ENCODE measurements at places on chromosomes 11 and 22.

- peak within 1 kb of the TSS; percentile 89 for H3K4me3 ChIP-seq
- no peaks in the 10 kb centered on the region for H3K27me3 ChIP-seq
- peaks cover 21% of the 10 kb centered on the region for H3K4me1 ChIP-seq
- peak within 1 kb of the TSS; percentile 87 for H3K27ac ChIP-seq
- H3K36me3 ChIP-seq, result no peaks in the 10 kb centered on the region
These were observed at the start of gene MAPK1 for GRCh38 chr22:21867528-21868266. Gene MAPK1, minus strand, starts transcription at chr22:21867645. Its CDS starts 205 bp downstream, at chr22:21867440.

- no peak for DNase-seq
- H3K27ac ChIP-seq, result no peak overlapping the region
- no peaks in the 10 kb centered on the region for H3K36me3 ChIP-seq
- H3K4me1 ChIP-seq, result no peaks in the 10 kb centered on the region
These were observed 312.2 kb downstream of the BRD1 start for GRCh38 chr22:49515475-49515874.

- no peaks in the 10 kb centered on the region for H3K4me1 ChIP-seq
- H3K36me3 ChIP-seq, result peaks cover 35% of the 10 kb centered on the region
- H3K4me3 ChIP-seq, result peak within 1 kb of the TSS; percentile 50
- peak within 1 kb of the TSS; percentile 66 for H3K27ac ChIP-seq
- peak; percentile 39 for DNase-seq
- no peaks in the 10 kb centered on the region for H3K27me3 ChIP-seq
These were observed at the start of gene FERMT3 for GRCh38 chr11:64206457-64207255. Gene FERMT3, plus strand, starts transcription at chr11:64206721. Its CDS starts 644 bp downstream, at chr11:64207365.

DNA sequence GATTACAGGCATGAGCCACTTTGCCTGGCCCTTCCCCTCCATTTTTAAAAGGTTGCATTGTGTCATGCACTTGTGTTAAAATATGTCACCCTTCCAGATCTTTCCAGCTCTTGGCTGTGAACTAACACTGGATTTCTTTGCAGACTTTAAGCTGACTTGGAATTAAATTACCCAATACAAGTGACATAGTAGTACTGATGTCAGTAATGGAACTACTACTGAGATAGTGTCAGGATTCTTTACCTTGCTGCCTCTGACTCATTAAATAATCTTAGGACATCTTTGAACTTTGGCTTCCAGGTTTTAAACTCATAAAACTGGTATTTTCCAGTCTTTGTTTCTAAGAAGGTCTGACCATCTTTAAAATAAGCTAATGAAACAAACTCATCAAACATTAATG, 51.8 kb upstream of the OR4B1 start:
- peaks cover 3% of the 10 kb centered on the region for H3K36me3 ChIP-seq
- H3K27ac ChIP-seq, result no peak overlapping the region
- no peaks in the 10 kb centered on the region for H3K27me3 ChIP-seq
- no peak for DNase-seq

GRCh38 chr22:42265321-42265720, 5.1 kb downstream of the TCF20 start:
- DNase-seq, result no peak
- no peaks in the 10 kb centered on the region for H3K4me1 ChIP-seq
- no peak overlapping the region for H3K27ac ChIP-seq
- no peaks in the 10 kb centered on the region for H3K36me3 ChIP-seq

DNA sequence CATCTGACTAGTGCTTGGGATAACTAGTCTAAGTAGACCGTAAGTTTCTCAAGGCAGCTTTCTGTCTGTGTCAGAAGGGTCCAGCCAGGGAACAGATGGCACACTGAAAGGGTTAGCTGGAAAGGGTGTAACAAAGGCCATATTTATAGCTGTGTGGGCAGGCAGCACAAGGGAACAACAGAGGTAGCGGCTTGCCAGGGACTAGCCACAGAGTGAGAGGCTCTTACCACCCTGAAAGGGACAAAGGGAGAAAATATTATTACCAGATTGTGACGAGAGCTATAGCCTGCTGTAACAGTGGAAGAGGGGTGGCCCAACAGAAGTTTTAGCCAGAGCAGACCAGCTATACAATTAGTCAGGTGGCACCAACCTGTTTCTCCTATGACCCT, 129.4 kb downstream of the CCDC34 start:
- H3K4me3 ChIP-seq, result no peak overlapping the region
- no peak overlapping the region for H3K27ac ChIP-seq
- DNase-seq, result no peak
- H3K36me3 ChIP-seq, result no peaks in the 10 kb centered on the region
- no peaks in the 10 kb centered on the region for H3K27me3 ChIP-seq
- no peaks in the 10 kb centered on the region for H3K4me1 ChIP-seq

- DNase-seq, result no peak
- no peaks in the 10 kb centered on the region for H3K27me3 ChIP-seq
- H3K4me3 ChIP-seq, result no peak overlapping the region
- no peaks in the 10 kb centered on the region for H3K36me3 ChIP-seq
These were observed 31.6 kb upstream of the ARHGAP32 start for GRCh38 chr11:129223701-129224149.

- no peaks in the 10 kb centered on the region for H3K4me1 ChIP-seq
- no peak overlapping the region for H3K4me3 ChIP-seq
- H3K27me3 ChIP-seq, result no peaks in the 10 kb centered on the region
- no peak for DNase-seq
- no peaks in the 10 kb centered on the region for H3K36me3 ChIP-seq
These were observed 514.0 kb downstream of the TBC1D22A start for GRCh38 chr22:47276450-47276820.

- no peaks in the 10 kb centered on the region for H3K4me1 ChIP-seq
- H3K4me3 ChIP-seq, result no peak overlapping the region
- H3K36me3 ChIP-seq, result no peaks in the 10 kb centered on the region
These were observed 120.6 kb upstream of the TIMP3 start for GRCh38 chr22:32680895-32681294.

DNA sequence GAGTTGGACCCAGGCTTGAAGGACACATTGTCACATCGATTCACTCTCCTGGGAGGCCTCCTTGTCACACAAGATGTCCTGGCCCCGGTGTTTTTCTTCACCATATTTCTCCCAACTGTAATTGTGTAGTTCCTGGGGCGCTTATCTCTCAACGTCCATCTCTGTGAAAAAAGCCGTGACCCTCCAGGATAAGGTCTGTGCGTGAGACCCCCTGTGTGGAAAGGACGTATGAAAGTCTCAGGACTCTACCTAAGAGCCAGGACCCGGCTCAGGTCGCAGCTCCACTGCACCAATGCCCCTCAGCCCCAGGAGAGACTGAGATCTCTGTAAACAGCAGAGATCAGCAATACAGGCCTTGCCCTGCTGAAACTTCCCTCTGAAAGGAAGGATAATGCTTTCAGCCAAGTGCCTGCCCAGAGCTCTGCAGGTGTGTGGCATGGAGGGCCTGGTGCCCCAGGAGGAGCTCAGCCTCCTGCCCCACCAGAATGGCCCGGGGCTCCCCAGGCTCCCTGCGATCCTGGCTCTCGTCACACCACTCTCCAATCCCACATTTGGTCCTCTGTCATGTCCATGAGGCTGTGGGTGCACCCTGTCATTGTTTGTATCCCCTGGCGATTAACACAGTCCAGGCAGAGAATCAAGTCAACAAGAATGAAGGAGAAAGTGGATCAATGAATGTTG, 119.2 kb upstream of the TMEM45B start:
- H3K4me1 ChIP-seq, result no peaks in the 10 kb centered on the region
- DNase-seq, result no peak
- no peaks in the 10 kb centered on the region for H3K27me3 ChIP-seq

DNA sequence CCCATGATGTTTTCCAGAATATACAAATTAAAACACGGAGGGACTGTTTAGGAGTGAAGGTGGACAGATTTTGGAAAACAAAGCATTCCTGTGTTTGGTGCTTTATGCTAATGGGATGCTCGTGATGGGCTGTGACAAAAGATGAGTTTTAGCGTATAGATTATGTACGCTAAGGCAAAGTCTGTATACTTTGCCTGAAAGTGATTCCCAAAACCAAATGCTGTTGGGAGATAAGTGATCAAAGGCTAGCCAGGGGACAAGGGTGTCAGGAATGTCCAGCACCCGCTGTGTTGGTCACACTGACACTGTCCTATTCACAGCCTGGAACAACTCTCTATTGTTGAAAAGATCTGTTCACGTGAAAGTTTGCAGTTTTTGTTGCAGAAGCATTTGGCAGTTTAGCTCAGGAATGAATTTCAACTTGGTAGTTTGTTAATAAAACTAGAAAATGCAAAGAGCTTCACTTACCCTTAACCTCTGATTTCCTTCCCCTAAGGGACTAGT, 1.5 kb downstream of the JAM3 start:
- peak overlapping the region; percentile 95 for H3K27ac ChIP-seq
- no peaks in the 10 kb centered on the region for H3K4me1 ChIP-seq
- H3K4me3 ChIP-seq, result peak overlapping the region; percentile 84
- DNase-seq, result no peak

DNA sequence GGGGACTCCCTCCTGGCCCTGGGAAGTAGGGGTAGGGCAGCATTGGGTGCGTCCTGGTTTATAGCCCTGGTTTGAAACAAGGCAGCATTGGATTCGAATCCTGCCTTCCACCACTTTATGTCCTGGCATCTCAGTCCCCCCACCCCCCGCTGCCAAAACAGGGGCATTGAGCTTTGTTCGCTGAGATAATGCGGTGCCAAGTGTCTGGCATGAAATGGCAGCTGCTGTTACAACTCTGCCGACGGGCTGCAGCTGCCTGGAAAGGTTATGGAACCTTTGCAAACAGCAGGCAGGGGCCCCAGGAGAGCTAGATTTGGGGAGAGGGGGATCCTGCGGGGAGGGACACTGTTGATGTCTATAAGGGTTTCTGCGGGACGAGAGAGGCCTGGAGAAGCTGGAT, 1.9 kb downstream of the TST start:
- H3K27ac ChIP-seq, result no peak overlapping the region
- no peak for DNase-seq
- H3K4me1 ChIP-seq, result peaks cover 34% of the 10 kb centered on the region
- H3K27me3 ChIP-seq, result no peaks in the 10 kb centered on the region

All from ascending aorta (tissue), 2 donors.